ENCODE measurements at places on chromosomes 5 and 9.

- DNase-seq = no peak
Observed at GRCh38 chr9:94867842-94868312, 141.4 kb downstream of the AOPEP start.

GRCh38 chr5:38347040-38347763 is 88.8 kb downstream of the EGFLAM start:
- no peak for DNase-seq

- DNase-seq = no peak
Observed at GRCh38 chr9:137295238-137295811, 6.7 kb downstream of the NRARP start.

DNA sequence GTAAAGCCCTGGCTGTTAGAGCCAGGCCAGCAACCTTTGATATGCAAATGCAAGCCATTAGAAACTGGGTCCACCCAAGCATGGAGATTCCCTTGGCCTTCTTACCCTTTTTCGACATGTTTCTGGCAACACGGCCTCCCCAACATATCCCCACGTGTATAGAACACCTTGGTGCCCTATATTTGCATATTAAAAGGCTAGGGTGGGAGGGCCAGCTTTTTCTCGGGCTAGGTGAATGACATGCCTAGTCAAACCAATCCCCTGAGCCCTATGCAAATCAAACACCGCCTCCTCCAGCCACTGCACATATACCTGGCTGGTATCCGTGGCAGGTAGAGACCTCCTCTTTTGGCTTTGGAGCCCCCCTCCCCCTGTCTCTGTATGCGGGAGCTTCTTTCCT is 55.6 kb upstream of the ZFR start:
- DNase-seq = no peak

GRCh38 chr5:9661316-9662015 is 31.3 kb upstream of the TAS2R1 start:
- no peak for DNase-seq

DNA sequence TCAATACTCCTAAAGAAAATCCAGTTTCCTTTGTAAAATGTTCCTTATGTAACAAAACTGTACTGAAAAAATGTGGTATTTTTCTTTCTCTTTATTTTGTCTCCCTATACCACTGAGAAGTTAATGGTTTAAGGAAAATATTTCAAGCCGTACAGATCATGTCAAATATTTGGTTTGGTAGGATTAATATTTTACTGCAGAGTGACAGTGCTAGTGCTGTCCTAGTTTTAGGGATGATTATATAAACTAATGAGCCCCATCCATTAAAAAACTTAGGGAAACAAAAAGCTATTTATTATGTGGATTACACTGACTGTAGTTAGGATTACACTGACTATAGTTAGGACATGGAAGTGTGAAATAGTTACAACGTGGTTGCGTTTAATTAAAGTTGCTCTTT is 209.1 kb downstream of the CD180 start:
- no peak for DNase-seq

- DNase-seq = no peak
Observed at GRCh38 chr5:58477760-58478376, 13.4 kb upstream of the GAPT start.

DNA sequence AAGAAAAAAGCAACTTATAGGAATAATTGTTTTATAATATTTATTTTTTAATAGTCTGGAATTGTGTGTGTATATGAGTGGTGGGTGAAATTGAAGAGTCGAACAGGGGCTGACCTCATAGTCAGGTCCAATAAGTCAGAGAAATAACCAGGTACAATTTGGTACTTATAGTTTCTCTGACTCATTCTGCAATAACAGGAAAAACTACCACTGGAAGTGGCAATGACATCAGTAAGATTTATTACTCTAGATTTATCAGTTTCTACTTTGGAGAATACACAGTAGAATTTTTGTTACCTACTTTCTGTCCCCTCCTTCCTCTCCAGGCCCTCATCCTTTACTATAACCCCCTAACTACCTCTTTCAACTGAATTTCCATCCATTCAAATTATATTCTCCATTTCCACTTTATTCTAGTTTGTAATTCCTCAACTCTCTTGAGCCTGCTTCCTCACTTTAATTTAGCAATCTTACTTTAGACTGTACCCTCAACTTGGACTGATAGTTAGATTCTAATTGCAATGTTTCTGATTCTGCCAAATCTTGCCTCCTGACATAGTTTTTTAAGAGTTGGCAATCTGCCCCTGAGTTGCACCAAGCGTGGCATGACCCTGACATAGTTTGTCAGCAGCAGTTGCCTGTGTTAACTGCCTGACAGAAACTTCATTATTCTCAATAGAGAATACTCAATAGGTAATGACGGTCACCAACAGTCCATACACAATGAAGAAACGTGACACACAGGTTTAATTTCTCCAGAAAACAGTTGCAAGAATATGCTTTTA is 475.3 kb upstream of the RIOK2 start:
- DNase-seq = no peak

DNA sequence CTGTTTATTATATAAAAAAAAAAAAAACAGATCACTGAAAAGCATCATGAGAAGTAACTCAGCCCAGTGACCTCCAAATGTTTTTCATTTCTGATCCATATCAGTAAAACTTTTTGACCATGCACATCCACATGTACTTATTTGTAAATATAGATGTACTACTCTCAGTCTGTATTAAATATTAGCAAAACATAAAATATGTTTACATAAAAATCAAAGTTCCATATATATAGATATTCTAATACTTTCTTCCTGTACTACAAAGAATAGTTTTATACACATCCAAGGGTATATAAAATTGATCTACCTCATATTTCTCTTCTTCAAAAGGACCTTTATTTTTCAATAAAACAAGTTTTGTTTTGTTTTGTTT is 309.1 kb downstream of the RAB3C start:
- no peak for DNase-seq

GRCh38 chr5:32290922-32291321 is 21.8 kb downstream of the MTMR12 start:
- DNase-seq = no peak

GRCh38 chr5:139043157-139043905 is 154.8 kb downstream of the SIL1 start:
- no peak for DNase-seq

DNA sequence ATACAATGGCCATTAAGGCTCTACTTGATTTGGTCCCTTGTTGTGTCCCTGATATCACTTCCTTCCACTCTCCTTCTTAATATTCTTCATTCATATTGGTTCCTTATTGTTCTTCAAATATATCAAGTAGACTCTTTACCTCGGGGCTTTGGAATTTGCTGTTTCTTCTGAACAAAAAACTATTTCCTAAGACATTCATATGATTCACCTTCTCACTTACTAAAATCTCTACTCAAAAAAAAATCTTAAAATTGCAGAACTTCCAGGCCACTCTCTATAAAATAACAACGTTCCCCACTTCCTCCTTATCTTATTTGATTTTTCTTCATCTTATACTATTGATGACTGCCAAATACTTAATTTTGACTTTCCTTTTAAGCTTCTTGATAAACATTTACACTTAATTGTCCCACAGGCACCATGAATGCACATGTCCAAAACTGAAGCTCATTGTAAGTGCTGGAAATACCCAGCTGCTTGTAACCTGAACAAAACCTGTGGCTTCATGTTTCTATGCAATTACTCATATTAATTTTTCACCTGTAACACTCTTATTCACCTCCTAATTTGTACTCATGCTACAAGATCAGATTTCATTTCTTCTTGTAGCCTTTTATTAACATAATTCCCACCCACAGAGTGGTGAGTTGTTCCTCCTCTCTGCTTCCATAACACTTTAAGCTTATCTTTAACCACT is 58.4 kb upstream of the NUDT12 start:
- no peak for DNase-seq

DNA sequence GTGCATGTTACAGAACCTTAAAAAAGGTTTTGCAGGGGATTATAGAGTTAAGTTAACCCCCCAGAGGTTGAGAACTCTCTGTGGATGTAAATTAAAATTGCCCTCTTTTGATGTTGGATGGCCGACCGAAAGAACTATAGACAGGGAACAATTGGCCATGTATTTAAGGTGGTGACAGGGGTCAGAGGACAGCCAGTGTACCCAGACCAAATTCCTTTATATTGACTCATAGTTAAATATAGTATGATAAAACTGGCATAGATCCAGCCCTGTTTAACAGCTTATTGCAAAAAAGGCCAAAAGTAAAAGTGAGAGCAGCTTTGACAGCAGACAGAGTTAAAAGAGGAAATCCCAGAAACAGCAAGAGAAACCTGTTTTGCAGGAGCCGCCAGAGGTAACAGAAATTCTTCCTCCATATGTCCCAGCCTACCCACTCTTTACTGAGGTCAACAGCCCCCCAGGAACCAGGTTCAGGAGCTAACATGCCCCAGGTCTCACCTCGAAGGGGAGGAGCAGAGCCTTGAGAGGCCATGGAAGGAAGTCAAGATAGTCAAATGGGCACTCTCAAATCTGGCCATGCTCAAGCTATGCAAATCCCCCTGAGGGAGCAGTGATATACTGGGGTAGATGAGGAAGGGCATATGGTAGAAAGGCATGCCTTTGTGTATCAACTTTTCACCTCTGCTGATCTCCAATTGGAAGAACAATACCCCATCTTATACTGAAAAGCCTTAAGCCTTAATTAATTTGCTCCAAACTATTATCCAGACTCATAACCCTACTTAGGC is 156.4 kb upstream of the COX7C start:
- DNase-seq = no peak

GRCh38 chr5:149559706-149560105 is 8.5 kb upstream of the CSNK1A1 start:
- DNase-seq = no peak

GRCh38 chr5:53826504-53826903 is 266.1 kb downstream of the NDUFS4 start:
- DNase-seq = no peak

GRCh38 chr9:74361508-74361907 is 135.6 kb upstream of the RORB start:
- DNase-seq = no peak

- DNase-seq = no peak
Observed at GRCh38 chr5:90338712-90339372, 70.7 kb downstream of the CETN3 start.

- DNase-seq = no peak
Observed at GRCh38 chr5:10631316-10631996, 67.6 kb downstream of the ANKRD33B start.

GRCh38 chr5:82351754-82352145 is 73.6 kb upstream of the RPS23 start:
- peak; percentile 48 for DNase-seq

GRCh38 chr5:135643881-135644766 is 65.3 kb upstream of the CXCL14 start:
- DNase-seq = no peak

DNA sequence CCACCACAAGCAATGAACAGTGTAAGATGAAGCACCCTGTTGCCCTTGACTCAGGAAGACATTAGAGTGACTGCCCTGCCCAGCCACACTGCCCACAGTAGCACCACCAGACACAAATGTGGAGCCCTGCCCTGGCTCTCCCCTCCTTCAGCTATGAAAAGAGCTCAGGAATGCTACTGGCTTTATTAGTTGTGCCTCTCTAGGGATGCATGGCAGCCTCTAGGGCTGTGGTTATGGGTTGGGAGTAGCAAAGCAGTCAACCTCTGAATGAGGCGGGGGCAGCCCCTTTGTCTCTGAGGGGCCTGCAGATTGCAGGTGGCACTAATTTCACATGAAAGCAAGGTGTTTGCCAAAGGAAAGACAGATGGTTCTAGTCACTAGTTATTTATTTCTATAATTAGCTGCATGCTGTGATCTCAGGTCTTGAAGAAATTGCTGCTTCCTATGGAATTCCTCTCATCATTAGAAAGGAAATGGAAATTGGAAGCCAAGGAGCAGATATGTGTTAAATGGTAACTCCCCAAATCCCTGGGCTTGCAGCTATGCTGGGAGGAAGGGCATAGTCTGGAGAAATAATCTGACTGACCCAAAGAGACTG is 259.4 kb downstream of the TLR4 start:
- no peak for DNase-seq

GRCh38 chr5:171776770-171777759 is 8.6 kb upstream of the SMIM23 start:
- DNase-seq = no peak

- DNase-seq = no peak
Observed at GRCh38 chr5:66742896-66743247, 146.7 kb downstream of the MAST4 start.

GRCh38 chr5:112848116-112848811 is 12.8 kb upstream of the SRP19 start:
- DNase-seq = peak; percentile 49

DNA sequence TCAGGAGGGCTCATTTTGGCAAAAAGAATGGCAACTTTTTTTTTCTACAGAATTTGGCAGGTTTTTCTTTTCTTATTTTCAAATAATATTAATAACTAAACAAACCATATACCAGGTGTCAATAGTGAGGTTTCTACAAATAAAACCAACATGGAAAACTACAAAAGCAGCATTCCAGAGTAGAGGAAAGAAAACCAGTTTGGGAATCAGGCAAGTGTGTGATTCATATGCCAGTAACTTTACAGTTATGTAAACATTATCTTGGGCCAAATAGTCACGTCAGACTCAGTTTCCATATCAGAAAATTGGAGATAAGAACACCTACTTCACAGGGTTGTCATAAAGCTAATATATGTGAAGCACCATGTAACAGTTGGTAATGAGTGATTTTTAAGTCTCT is 51.7 kb downstream of the FBXW11 start:
- no peak for DNase-seq

DNA sequence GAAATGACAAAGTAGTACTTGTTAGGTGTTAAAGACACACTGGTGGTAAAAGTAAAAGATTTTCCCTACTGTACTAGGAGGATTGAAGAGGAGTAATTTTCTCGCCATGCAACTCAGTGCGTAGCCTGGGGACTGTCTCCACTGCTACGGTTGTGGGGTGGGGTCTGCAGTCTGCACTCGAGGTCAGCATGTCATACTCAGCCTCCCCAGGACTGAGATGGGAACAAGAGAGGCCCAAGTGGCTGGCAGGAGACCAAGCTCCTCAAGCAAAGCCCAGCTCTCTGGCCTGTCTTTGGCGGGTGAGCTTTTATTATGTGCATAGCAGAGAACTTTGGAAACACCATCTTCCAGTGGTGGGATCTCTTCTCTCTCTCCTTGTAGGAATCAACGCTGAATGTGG is 10.4 kb downstream of the NHP2 start:
- DNase-seq = no peak
